ENCODE measurements at places on chromosomes 16 and 17.

GRCh38 chr17:57898487-57899311, 48.9 kb upstream of the MRPS23 start:
- peak; percentile 78 for DNase-seq

DNA sequence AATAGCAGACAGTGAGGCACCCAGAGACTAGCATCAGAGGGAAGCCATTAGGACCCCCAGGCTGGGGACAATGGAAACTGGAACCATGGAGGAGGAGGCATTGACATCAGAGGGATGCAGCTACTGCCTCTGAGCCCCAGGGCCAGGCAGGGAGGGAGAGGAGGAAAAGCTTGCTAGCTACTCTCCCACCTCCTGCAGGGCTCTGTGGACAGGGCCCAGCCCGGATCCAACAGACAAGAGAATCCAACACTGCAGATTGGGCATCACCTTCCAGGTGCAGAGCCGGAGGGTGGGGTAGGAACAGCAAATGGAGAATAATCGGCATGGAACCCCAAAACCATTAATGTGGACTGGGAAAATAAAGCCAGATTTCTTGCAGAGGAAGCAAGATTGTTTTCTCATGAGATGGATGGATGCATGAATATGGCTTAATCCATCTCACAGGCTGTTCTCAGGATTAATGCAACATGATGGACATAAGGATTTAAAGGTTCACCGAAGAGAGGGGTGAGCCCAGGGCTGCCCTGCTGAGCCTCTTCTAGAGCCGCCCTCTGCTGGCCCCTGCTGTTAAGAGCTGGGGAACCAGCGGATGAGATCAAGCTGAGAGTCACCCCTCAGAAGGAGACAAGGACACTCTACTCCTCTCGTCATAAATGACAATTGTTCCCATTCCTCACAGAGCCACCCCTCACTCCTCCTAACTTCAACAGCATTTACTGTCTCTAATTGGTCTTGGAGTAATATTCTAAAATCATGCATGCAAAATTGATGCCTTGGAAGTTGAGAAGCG, 48.8 kb downstream of the DNAH3 start:
- no peak for DNase-seq

DNA sequence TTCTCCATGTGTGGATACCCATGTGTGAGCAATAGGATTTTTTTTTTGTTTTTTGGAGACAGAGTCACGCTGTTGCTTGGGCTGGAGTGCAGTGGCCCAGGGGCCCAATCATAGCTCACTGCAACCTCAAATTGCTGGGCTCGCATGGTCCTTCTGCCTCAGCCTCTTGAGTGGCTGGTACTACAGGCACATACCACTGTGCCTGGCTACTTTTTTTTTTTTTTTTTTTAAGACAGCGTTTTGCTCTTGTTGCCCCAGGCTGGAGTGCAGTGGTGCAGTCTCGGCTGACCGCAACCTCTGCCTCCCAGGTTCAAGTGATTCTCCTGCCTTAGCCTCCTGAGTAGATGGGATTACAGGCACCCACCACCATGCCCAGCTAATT, 16.7 kb downstream of the MGRN1 start:
- no peak for DNase-seq

DNA sequence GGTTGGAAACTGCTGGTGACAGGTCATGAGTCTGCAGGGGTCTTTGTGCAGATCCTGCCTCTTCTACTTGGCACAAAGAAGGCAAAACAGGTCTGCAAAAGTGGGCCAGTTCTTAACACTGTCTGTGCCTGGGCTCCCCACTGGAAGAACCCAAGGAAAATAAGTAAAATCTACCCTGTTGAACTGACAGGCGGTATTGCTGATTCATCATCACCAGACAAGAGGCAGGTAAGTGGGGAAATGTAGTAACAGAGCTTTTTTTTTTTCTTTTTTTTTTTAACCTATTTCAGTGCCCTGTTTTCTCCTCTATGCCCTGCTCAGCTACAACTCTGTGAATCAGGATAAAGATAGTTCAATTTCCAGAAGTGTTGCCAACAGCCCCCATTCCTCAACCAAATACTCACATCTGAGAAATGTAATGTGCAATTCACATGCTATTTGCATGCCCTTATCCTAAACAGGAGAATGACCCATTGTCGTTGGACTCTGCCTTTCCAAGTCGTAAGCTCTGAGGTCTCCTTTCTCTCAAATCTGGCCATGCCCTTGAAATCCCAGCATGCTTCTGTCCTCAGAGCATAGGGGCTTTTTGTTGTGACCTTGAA, 237.0 kb downstream of the SOX9 start:
- no peak for DNase-seq

DNA sequence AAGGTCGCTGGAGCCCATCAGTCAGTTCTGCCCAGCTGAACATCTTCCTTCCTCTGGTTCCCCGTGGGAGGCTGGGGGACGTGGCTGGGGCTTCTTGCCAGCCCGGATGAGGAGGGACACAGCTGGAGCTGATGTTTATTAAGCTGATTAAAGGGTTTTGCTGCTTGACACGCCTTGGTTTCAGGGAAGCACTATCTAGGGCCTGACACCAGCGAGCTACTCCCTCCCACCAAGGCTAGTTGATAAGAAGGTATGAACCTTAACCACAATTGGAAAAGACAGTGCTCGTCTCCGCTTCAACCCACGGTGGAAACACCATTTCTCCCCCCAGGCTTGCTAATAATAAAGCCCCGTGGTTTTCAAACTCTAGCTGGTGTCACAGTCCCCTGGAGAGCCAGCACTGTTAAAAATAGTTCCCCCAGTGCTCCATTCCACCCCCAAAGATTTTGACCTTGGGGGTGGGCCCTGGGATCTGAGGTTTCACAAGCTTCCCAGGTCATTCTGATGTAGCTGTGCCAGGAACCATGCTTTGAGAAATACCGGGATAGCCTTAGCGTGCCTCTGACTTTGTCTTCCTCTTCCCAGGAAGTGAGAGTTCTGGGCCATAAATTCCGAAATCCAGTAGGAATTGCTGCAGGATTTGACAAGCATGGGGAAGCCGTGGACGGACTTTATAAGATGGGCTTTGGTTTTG, 5.5 kb downstream of the DHODH start:
- DNase-seq, result no peak

DNA sequence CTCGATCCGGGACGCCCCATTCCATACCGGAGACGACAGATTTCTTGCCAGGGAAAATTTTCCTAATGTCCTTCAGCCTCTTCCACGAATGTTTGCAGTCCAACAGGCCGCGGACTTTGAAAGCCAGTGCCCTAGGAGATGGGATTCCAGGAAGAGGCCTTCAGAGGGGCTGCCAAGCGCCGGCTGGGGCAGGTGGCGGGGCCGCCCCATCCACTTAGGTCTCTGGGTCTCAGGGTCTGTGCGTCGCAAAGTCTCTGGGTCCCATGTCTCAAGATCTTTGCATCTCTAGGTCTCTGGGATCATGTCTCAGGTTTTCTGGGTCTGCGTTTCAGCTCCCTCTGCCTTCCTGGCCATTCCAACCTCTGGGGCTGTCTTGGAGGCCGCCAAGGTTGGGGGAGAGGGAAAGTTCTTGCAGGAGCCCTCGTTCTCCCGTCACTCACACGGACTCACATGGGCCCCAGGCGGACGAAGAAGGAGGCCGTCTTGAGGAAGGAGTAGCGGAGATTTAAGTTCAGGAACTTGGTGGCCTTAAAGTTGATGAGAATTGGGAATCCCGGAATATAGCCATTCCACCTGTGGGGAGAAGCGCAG, 7.2 kb downstream of the ALOX12B start:
- no peak for DNase-seq

DNA sequence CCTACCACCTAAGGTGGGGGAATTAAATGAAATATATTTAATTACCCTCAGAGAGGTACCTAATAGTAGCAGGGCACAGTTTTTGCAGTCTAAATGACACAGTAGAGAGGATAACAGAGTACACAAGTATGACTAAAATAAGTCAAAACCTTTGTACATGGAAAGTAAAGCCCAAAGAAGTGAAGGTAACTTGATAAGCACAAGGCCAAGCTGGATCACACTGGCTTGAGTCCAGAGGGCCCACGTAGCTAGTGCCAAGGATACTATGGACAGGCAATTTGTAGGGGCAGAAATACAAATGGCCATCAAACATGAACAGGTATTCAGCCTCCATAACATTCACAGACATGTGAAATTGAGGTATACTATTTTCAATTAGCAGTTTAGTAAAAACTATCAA, 7.6 kb downstream of the MYO18A start:
- no peak for DNase-seq

DNA sequence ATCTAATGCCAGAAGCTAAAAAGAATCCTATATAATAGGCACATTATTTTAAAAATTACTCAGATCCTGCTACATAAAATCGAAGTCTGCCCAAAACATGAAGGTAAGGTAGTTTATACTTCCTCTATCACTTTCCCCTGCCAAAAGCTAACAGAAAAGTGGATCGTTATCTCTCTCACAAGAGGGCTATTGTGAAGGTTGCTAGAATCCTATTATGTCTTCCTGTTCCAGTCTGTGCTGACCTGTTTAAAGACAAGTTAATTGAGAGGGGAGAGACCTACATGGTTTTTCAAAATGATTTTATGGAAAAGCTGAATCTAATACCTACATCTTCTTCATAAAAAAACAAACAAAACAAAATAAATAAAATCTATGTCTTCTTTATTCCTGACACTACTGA, 1410.9 kb upstream of the CDH8 start:
- DNase-seq, result no peak

DNA sequence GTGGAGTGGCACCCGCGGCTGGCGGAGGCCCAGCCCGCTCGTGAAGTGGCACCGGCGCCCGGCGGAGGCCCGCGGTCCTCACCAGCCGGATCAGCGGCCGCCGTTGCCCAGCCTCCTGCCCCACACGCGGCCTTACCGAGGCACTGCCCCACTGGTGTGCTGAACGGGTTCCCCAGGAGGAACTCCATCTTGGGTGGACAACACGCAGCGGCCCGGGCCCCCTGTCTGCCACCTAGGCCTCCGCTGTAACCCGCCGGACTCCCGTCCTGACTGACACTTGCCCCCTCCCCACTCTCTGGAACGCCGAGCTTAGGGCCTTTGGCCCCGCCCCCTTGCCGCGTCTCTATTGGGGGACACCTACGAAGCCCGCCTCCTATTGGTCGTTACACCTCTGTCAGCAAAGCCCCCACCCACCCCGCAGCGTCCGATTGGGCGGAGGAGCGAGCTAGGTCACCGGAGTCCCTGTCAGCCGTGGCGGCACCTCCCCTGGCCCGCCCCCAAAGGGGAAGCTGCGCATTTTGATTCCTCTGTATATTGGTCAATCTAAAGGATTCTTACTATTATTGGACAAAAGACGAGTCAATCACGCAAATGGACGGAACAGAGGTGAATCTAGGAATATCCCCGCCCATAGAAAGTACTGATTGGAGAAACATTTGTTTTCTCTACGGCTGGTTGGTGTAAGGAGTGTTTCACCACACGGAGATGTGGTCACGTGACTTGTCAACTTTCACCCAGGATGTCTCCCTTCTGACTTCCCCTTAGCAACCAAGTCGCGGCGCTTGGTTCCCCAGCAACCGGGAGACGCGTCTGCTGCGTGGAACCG, at the start of the genes DRC3 and TOM1L2:
Gene DRC3, plus strand, starts transcription at position 737 of the 826 bp plus-strand sequence. CDS start 4,737 bp downstream, outside the sequence.
Gene TOM1L2, minus strand, starts transcription at position 275 of the 826 bp plus-strand sequence. Its CDS starts 87 bp downstream, at position 188.
- DNase-seq, result peak; percentile 100

DNA sequence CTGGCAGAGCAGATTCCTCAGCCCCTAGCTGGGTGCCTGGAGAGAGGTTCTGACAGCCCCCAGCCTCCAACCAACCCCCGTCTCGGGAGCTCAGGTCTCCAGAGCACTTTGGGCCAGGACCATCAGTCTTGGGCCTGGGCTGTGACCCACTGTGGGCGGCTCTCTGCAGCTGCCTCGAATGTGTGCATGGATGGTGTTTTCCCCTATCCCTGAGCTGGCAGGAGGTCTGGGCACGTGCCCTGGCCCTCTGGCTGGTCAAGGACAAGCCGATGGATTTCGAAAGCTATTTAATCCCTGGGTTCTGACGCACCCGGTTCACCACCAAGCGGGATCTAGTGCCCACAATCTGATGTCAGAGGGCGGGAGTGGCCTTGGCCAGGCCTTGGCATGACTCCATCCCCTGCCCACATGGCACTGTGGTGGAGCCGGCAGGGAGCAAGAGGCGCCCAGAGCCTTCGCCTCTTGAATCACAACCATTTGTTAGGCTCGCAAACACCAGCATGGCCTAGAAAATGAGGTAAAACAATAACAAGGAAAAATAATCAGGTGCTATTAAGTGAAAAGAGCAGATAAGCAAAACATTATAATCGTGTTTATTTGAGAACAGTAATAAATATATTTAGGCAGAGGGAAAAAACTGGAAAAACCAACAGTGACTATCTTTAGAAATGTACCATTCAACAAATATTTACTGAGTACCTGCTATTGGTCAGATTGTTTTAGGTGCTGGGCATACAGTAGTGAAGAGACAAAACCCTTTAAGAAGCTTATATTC, 69.3 kb upstream of the TOB1 start:
- DNase-seq, result no peak

DNA sequence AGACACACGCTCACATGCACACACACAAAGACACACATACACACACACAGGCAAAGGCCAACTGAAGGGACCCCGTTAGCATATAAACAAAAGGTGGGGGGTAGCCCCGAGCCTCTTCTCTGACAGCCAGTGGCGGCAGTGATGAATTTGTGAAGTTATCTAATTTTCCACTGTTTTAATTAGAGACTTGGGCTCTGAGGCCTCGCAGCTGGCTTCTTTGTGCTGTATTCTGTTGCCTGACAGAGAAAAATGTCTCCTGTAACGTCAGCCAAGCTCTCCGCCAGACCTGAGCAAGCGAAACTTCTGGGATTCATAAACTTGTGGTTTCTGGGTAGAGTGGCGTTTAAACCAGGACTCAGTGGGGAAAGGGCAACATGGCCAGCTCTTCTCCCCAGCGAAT, 113.9 kb upstream of the FOXF1 start:
- no peak for DNase-seq

- no peak for DNase-seq
Observed at GRCh38 chr16:55701442-55702319, 45.9 kb downstream of the SLC6A2 start.

- no peak for DNase-seq
Observed at GRCh38 chr17:71187145-71187878, 933.5 kb upstream of the SOX9 start.

GRCh38 chr16:12356632-12357340, 380.3 kb downstream of the SNX29 start:
- no peak for DNase-seq

GRCh38 chr16:87897521-87898505, 28.5 kb upstream of the SLC7A5 start:
- no peak for DNase-seq

- DNase-seq, result no peak
Observed at GRCh38 chr17:79818026-79818758, 21.0 kb downstream of the CBX4 start.

DNA sequence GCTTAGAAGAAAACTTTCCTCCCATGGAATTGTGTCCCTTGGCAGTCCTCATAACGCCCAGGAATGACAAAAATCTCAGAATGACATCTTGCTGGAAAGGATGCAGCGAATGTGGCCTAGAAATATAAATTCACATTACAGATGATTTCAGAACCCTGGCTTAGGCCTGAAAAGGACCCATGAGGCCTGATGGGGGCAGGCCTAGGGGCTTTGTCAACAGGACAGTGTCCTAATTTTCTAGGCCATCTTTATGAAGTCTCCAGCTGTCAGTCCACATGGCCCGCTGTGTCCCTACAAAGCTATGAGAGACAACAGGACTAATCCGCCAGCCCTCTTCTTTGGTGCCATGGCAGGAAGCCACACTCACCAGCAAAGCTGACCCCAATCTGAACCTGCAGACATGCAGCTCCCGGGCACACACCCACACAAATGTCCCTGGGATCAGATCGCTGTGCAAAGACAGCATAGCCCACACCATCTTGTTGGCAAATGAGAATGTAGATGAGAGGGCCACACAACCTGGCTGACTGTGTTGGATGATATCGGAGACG, 40.4 kb upstream of the DNAH17 start:
- no peak for DNase-seq

GRCh38 chr16:88039591-88039990, 88.4 kb downstream of the BANP start:
- no peak for DNase-seq

All from foreskin melanocyte (primary cell).